ENCODE measurements at places on chromosomes 5 and 9.

- DNase-seq, result no peak
Observed at GRCh38 chr5:96007051-96007450, 45.4 kb upstream of the ELL2 start.

DNA sequence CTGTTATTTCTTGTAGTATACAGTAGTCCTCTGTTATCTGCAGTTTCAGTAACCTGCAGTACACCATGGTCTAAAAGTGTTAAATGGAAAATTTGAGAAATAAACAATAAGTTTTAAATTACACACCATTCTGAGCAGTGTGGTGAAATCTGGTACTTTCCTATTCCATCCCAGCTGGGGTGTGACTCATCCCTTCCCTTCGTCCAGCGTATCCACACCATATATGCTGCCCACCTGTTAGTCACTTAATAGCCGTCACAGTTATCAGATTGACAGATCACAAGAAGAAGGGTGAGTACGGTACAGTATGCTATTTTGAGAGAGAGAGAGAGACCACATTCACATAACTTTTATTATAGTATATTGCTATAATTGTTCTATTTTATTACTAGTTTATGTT lies 28.9 kb downstream of the FAM151B start:
- DNase-seq, result no peak

DNA sequence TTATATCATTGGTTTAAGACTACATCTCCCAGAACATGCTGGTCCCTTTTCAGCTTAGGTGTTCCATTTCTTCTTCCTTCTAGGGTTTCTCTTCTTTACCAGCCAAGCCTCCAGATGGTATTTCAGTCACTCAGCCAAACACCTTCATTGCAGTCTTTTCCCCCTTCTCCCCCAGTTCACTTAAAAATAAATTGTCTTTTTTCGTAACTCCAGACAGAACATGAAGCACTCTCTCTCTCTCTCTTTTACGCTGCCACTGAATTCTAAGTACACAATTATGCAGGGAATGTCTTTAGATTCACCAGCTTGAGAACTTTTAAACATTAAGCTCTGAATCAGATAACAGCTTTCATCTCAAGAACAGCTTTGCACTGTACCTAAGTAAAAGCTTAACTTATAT lies 419.7 kb upstream of the BRINP1 start:
- DNase-seq, result no peak

GRCh38 chr5:64505769-64506566 lies at the start of gene RGS7BP:
TSS of gene RGS7BP (plus strand) at chr5:64506015. CDS start at chr5:64506625, 610 bp downstream.
- DNase-seq, result peak; percentile 1

GRCh38 chr5:178644826-178645545 lies 18.1 kb upstream of the CLK4 start:
- DNase-seq, result no peak

- no peak for DNase-seq
Observed at GRCh38 chr5:17734011-17734410, 99.8 kb downstream of the TAF11L14 start.

- DNase-seq, result no peak
Observed at GRCh38 chr5:88058625-88059024, 210.0 kb downstream of the TMEM161B start.

- DNase-seq, result peak; percentile 32
Observed at GRCh38 chr5:40797273-40798011, 732 bp downstream of the PRKAA1 start.

- DNase-seq, result no peak
Observed at GRCh38 chr9:35859990-35860339, 10.2 kb downstream of the OR13J1 start.

DNA sequence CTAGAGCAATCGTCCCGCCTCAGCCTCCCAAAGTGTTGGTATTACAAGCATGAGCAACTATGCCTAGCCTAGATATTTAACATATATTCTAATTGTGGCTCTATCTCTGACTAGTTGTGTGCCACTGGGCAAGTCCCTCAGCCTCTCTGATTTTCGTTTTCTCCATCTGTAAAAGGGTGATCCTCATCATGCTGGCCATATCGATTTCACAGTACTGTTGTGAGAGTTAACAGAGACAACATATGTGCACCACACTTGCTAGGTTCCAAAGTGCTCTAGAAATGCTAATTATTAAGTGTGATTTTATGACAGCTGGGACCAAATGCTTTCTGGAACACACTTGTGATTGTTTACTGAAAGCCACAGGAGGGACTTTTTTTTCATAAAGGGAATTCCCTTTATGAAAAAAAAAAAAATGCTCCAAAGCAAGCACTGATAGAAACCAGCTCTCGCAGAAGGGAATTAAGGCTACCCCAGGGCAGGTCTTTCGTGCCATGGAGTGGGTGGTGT lies 78.5 kb upstream of the EPB41L4B start:
- DNase-seq, result no peak

GRCh38 chr9:116589392-116590354 lies 97.4 kb upstream of the TRIM32 start:
- DNase-seq, result no peak

DNA sequence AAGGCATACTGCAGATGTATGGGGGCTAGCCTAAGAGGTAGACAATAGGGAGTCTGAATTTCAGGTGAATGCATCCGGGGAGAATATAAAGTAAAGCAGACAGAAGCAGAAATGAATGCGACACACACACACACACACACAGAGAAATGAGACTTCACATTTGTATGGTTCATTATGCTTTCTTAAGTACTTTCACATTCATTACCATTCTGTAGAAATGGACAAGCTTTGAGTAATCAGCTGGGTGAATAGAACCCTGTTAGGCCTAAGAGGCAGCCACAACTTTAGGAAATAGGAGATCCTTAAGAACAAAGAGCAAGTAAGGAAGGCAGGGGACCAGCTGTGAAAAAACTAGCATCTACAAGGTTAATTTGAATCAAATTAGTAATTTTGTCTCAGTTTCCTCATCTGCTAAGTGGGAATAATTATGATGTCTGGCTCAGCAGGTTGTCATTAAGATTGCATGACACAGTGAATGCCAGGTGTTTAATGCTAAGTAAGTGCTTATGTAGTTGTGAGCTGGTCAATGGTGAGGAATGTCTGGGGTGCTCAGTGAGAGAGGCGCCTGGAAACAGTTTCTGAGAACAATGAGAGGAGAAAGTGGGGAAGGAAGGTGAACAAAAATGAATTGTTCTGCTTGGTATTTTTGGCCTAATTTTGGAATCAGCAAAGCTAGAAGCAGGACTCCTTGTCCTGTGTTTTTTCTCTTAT lies 265.8 kb upstream of the CLINT1 start:
- DNase-seq, result no peak

GRCh38 chr9:32839013-32839885 lies 55.9 kb downstream of the TMEM215 start:
- no peak for DNase-seq

- no peak for DNase-seq
Observed at GRCh38 chr9:120925535-120926396, 830 bp downstream of the TRAF1 start.

DNA sequence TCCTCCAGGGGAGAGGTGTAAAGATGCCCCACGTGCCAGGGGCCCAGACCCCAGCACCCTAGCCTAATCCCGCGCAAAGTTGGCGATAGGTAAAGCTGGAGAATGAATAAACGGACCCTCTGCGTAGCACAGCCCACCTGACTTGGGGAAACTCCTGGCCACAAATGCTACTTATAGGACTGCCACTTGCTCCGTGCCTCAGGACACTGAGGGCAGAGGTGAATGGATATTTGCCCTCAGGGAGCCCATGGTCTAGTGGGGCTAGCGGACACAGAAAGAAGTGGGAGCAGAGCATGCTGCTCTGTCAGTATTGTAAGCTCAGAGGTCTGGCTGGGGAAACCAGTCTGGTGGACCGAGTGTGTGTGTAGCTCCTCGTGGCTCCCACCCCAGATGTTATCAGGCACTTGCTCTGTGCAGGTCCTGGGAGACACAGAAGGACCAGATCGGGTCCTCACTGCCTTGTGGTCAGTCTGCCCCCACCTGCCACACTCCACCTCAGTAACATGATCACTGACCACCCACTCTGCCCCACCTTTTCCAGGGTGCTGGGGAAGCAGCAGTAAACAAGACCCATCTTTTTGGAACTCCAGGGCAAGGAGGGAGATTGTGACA lies 841 bp downstream of the GRK6 start:
- no peak for DNase-seq

DNA sequence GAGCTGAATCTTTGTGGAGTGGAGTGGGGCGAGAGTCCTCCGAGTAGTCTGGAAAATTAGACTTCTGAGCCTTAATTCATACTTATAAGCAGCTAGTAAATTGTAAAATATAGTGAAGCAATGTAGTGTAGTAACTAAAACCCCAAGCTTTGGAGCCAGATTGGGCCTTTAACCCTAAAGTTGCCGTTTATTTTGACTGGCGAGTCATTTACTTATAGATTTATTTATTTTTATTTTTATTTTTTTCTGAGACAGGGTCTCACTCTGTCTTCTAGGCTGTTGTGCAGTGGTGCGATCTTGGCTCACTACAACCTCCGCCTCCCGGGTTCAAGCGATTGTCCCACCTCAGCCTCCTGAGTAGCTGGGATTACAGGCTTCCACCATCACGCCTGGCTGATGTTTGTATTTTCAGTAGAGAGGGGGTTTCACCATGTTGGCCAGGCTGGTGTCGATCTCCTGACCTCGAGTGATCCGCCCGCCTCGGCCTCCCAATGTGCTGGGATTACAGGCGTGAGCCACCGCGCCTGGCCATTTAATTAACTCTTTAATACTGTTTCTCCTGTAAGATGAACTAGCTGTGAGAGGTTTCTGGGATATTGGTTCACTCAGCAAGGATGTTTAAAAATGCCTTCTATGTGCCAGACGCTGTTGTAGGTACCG lies 687 bp upstream of the RPS23 start:
- DNase-seq, result no peak

DNA sequence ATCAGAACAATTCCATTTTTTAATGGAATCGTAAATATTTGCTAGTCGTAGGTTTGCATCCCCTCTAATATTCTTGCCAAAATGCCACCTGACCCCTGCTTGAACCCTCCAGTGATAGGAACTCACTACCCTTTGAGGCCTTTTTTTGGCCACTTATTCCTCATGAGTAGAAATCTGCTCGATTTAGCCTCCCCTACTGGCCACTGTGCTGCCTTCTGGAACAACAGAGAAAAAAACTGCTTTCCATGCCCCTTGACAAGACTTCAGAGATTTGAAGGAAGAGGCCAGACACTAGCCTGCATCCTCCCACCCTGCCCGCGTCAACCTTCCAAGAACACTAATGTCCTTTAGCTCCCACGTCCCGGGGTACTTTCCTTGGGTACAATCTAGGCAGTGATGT lies 4.1 kb downstream of the CCDC69 start:
- no peak for DNase-seq

- DNase-seq, result peak; percentile 26
Observed at GRCh38 chr9:73132034-73132776, 19.5 kb upstream of the ANXA1 start.

- DNase-seq, result no peak
Observed at GRCh38 chr9:121852651-121853616, 201.5 kb downstream of the DAB2IP start.

- no peak for DNase-seq
Observed at GRCh38 chr5:115941051-115941675, 21.1 kb upstream of the LVRN start.

DNA sequence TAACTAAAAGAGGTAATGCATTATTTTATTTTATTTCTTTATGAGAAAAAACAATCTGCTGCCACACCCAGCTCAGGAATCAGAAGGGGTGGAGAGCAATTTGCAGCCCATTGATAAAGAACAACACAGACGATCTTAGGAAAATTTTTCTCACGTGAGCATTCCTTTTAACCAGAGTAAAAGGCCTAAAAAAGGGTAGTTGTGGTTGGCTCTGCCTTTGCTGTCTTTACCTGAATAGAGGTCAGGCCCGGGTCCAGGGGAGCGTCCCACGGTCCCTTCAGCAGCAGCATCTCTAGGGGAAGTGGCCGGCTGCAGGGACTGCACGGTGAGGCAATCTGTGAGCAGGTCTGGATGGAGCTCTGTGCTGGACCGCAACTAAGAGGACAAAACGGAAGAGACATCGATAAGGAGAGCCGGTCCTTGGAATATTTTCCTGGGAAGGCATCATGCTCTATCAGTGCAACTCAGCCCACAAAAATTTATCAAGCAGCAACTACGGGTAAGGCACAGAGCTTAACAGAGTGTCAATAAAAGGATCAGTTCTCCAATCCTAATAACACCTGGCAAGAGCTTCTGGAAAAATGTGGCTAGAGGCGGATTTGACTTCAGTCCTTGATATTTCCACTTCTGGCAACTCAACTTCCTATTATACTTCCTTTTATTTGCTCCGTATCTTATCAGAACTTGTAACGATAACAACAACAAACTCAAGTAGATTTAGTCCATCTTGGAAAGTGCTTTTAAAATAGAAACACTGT lies 372.8 kb upstream of the RFX3 start:
- DNase-seq, result no peak

DNA sequence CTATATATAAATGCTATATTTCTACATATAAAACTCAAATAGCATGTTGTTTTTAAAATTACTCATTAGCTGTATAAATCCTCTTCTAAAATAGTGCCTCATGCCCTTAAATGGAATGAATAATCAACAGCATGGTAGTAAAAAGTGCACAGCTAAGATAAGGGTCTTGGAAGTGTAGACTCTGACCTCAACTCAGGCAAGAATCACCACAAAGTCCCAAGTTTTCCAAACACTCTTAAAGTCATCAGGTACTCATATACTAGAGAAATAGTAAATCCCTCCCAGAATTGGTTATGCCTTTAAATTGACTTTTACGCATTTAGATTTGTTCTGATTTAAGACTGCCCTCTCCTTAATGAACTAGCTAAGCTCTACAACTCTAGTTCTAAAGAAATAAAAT lies 113.8 kb downstream of the TMEM161B start:
- DNase-seq, result no peak

- no peak for DNase-seq
Observed at GRCh38 chr9:94913550-94913949, 187.1 kb downstream of the AOPEP start.

- no peak for DNase-seq
Observed at GRCh38 chr9:125537442-125538091, 169.4 kb downstream of the MAPKAP1 start.

- DNase-seq, result no peak
Observed at GRCh38 chr9:1271367-1271766, 221.2 kb downstream of the DMRT2 start.

- peak; percentile 31 for DNase-seq
Observed at GRCh38 chr9:96654450-96655197, 493 bp downstream of the PRXL2C start.

GRCh38 chr5:1563617-1564181 lies 39.9 kb upstream of the LPCAT1 start:
- no peak for DNase-seq

GRCh38 chr5:81045389-81045807 lies 85.2 kb downstream of the RASGRF2 start:
- no peak for DNase-seq

DNA sequence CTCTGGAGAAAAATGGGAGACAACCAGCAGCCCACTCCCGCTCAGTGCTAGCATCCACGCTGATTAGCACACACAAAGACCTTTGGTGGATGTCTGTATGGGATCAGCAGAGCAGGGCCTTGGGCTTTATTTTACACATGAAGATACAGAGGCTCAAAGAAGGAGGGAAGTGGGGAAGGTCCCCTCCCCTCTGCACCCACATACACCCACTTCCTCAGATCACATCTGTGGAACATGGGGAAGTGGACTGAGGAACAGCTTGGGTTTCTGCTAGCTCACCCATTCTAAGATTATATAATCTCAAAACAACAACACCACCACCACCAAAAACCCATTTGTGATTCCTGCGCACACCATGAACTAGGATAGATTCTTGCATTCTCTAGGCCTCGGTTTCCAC lies 14.0 kb downstream of the GGTA1 start:
- no peak for DNase-seq
